ENCODE measurements at places on chromosomes 7 and 10. TPM values are rescaled to one million over a fixed set of nuclear protein-coding genes. Genes with fewer than 3 reads are reported as not detected.

- DNase-seq, result no peak
Observed at GRCh38 chr7:126728967-126729366, 523.8 kb downstream of the GRM8 start.

DNA sequence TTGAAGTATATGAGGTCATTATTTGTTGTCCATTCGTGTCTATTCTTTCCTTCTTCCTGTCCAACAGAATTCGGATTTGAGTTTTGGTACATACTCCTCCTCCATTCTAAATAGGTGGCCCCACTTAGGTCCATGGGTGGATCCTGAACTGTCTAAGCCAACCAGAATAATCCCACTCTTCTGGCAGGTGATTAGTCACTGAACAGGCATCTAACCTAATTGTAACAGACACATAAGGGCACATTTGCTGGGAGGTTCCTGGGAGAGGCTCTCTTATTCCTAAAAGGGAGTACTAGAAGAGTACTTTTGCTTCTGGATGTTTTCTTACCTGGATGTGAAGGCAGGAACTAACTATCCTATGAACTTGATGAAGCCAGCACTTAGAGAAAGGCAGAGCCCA, 16.8 kb downstream of the LRRC72 start:
- DNase-seq, result no peak

GRCh38 chr7:91182819-91183764, 81.1 kb upstream of the FZD1 start:
- no peak for DNase-seq

- no peak for DNase-seq
Observed at GRCh38 chr7:26144184-26145080, 7.6 kb upstream of the NFE2L3 start.

DNA sequence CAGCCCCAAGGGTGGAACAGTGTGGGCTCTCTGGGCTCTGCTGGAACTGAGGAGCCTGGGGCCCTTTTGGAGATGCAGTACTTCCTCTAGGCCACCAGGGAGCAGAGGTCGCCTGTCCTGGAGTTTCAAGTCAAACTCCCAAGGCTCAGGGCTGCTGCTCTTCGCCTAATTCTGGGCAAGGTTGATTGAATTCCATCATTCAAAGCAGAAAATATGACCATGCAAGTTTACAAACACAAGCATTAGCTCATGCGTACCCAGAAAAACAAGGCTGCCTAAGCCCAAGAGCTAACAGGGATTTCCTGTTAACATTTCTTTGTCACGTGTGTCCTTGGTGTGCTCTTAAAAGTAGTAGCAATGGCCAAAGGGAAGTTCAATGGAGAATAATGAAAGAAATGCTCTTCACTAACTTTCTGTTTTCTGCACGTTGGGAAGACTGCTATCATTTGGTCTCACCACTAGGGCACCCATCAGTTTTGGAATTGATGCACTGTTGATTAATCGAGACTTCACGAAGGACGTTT, 20.1 kb downstream of the LDB3 start:
- DNase-seq, result no peak

DNA sequence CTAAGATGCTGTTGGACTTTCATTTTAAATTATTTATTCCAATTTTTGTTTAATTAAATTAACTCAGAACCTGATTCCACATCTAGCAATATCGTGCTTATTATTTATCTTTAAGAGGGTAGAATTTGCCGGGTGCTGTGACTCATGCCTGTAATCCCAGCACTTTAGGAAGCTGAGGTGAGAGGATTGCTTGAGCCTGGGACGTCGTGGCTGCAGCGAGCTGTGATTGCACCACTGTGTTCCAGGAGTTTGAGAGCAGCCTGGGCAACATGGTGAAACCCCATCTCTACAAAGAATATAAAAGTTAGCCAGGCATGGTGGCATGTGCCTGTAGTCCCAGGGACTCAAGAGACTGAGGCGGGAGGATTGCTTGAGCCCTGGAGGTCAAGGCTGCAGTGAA, 47.8 kb downstream of the ZFAND4 start:
- no peak for DNase-seq

DNA sequence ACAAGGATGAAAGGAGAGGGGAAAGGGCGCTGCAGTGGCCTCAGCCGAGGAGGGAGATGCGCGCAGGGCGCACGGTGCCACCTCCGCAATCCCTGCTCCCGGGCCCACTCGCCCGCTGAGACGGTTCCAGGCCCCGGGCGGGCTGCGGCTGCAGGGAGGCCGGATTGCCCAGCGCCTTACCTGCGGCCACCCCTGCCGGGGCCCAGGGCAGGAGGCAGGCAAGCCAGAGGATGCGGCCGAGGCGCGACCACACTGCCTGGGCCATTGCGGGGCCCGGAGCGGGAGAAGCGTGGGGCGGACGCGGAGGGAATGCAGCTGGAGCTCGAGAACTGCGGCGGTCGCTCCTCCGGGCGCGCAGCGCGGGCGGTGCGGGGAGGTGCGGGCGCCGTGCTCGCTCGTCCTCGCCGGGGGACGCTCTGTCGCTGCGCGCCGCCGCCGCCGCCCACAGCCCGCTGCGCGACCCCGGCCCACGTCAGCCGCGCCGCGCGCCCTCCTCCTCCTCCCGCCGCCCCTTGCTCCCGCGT, at the start of gene TMEM130:
Gene TMEM130, minus strand, starts transcription at position 418 of the 524 bp plus-strand sequence. Its CDS starts 153 bp downstream, at position 265.
- DNase-seq, result no peak

DNA sequence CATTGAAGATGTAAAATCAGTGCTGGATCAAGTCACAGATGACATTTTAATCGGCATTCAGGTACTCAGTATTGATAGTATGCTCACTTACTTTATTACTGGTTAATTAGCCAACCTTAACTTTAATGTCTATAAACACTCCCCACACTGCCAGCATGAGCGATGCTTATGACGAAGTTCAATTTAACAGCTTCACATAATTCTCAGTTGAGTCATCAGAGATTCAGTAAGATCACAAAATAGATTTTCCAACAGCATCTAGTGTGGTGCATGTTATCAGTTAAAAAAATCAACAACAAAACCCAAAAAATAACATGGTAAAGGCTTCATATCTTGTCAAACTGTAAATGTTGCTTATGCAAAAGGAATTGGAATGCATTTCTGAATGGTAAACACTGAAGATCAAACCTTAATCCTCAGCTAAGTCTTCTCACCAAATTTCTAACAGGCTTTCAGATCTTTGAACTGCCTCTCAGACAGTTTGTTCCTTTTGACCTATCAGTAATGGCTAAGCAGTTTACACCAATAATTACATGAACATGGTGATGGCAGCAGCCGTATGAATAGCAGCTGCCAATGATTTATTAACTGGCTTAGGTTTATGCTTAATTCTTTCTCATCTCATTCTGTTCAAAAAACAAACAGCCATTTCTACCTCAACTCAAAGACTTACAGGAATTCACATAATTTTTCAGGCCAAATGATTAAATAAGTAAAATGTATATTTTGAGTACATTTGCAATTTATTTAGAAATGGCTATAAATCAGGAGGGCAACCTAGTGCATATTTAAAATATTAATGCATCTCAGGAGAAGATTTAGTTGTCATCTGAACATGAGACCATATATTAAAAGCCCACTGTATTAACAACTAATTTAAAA, 98.5 kb downstream of the CABCOCO1 start:
- DNase-seq, result no peak

GRCh38 chr7:2145835-2146580, 86.7 kb downstream of the MAD1L1 start:
- DNase-seq, result no peak

- DNase-seq, result no peak
Observed at GRCh38 chr10:109934958-109935793, 11.9 kb upstream of the XPNPEP1 start.

- no peak for DNase-seq
Observed at GRCh38 chr10:86344714-86345161, 21.9 kb downstream of the GRID1 start.

DNA sequence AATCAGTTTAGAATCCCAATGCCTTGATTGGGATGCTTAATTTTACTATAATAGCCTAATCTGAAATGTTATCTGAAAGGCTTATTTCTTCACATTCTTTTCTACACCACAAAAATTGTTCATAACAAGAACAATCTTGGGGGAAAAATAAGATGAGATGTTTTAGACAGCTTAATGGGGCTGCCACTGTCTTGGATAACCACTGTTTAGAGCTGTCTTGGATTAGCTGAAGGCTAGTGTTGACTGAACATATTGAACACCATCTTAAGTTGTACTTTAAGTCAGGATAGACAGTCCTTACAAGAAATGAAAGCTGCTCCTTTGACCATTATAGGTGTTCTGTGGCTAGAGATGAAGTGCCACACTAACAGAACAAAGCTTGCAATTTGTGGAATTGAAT, 501.3 kb downstream of the GFRA1 start:
- no peak for DNase-seq

Gene SCART1
- polyA plus RNA-seq, result 0.86 TPM

Gene MBL2
- 0.05 TPM for polyA plus RNA-seq

Gene CXCL12
- polyA plus RNA-seq, result 49.2 TPM

Gene C7orf33
- not detected for polyA plus RNA-seq

Gene TAS2R3
- not detected for polyA plus RNA-seq

Gene H2BK1
- polyA plus RNA-seq, result not detected

Gene ARPC1B
- 184 TPM for polyA plus RNA-seq

Gene SEM1
- 69.6 TPM for polyA plus RNA-seq

Data from urinary bladder (tissue), 4 donors.